COR-L47 (cell line): ENCODE measurements at places on chromosomes 5 and 9.

DNA sequence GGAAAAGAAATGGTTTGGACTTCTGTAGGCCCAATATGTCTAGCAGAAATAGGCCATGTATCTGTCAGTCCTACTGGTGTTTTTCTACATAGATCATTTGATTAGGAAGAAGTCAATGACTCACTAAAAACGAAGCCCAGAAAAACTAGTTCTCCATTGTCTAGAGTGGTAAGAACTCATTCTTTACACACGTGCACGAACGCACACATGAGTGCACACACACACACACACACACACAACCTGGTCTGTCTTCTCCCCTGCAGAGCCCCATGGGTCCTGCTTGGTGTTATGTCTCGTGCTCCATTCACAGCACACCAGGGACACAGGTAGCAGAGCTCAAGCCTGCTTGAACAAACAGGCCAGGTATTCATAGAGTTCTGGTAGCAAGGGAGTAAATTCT, 14.9 kb upstream of the FCN1 start:
- no peak for DNase-seq

DNA sequence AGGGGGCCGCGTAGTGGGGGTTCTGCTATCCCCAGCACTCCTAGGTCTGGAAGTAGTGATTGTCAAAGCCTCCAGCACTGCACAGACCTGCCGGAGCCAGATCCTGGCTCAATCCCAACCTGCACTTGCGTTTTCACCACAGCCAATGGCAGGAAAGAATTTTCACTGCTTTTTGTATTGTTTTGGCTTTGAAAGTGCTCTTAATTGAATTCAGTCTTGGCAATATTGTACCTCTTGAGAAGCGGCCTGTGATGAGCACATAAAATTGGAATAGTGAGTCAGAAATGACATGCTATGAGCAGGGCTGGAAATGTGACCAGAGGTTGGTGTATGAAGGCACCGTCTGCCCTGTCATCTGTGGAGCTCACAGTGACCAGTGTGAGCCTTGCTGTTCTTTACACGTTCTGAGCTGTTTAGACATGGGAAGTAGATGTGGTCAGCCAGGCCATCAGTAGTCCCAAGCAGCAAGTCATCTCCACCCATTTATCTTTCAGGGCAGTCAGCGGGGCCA, 41.5 kb downstream of the SECISBP2 start:
- no peak for DNase-seq

- DNase-seq = no peak
Observed at GRCh38 chr5:3036041-3036788, 284.7 kb upstream of the IRX2 start.

DNA sequence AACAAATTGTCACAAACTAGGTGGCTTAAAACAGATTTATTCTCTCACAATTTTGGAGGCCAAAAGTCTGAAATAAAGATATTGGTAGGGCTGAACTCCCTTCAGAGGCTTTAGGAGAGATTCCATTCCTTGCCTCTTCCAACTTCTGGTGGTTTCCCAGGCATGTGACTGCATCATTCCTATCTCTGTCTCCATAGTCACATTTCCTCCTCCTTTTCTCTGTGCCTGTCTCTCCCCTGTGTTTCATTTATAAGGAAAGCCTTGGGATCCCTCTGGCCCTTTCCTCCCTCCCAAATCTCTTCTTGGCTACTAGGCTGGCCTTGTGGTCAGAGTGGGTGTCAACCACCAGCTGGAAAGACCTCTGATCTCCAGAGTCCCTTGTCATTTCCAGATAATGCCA, 78.2 kb downstream of the SNX18 start:
- DNase-seq = no peak

GRCh38 chr9:134302130-134302817, 24.0 kb upstream of the RXRA start:
- no peak for DNase-seq

- DNase-seq = no peak
Observed at GRCh38 chr5:63928451-63928850, 33.8 kb downstream of the HTR1A start.

- DNase-seq = peak; percentile 22
Observed at GRCh38 chr9:92948038-92948534, 763 bp downstream of the FGD3 start.

DNA sequence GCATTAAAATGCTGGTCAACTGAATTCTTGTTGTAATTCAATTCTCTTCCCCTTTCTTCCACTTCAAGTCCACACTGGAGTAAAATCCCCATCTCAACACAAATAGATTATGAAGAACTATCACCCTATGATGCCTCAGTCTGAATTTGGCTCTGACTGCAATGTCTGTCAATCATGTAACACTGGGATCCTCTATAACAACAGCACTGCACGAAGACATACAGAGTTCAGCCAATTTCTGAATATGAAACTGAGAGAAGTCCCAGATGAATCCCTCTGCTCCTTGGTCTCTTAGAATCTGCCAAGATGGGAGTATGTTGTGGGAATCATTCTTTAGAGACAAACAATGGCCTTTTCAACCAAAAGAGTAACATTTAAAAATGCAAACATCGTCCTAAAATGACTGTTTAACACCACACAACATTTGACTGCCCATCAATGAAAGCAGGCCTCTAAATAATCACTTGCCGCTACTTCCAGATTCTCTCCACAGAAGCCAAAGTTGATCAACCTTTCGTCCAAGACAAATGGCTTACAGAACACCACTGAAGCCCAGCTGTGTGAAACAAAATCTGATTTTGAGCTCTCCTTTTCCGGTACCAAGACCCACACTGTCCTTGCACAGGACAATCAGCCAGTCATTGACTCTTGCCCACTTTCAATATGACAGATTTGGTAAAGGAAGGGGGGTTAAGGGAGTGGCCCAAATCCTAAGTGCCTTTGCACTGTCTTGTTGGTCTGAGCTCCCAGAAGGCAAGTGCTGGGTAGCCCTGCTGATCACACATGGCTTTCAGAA, 258.0 kb downstream of the EBF1 start:
- no peak for DNase-seq

- DNase-seq = no peak
Observed at GRCh38 chr5:31794009-31794408, 155.1 kb downstream of the PDZD2 start.

DNA sequence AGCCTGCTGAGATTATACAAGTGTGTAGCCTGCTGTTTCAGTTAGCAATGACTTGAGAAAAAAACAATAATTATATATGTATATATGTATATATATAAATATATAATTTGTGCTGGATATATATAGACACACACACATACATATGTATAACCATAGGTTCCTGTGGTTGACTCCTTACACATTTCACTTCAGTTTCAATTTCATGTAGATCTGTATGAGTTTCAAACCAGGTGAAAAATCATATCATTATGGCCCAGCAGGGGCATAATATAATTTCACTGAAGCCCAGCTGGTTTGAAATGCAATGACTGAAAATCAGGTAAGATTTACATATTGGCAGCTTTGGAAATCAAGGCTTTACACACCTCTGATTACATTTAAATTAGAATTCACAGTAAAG, 690.4 kb upstream of the CDH18 start:
- DNase-seq = no peak

GRCh38 chr9:137231372-137232039, 805 bp downstream of the SLC34A3 start:
- DNase-seq = no peak

DNA sequence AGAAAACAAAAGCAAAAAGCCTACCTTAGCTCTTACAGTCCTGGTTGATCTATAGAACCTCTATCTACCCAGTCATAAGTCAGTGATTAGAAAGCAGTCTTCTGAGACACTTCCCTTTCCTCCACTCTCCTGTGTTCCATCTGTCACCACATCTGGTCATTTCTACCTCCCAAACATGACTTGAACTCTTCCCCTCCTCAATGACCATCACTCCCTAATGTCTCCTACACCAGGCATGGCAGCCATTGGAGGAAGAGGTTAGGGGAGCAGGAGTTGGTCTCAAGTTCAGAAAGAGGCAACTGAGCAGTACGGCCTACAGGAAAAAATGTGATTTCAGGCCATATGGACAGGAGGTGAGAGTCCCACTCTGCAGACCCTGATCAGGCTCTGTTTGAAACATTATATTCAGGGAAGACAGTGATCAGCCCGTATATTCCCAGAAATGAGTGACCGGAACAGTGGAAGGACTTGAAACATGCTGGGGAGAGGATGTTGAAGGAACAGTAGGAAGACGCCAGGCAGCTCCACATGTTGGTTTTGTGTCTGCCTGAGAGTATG, 12.0 kb downstream of the ABLIM3 start:
- no peak for DNase-seq

DNA sequence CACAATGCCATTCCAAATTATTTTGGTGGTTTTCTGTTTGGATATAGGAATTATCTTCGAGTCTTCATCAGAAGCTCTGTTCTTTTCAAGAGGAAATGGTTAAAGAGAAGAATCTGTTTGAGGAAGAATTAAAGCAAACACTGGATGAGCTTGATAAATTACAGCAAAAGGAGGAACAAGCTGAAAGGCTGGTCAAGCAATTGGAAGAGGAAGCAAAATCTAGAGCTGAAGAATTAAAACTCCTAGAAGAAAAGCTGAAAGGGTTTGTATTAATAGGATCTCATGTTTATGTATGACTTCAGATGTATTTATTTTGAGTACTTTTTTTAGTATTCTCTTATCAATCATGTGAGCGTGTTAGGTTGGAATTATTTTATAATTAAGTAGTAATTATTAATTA, 15.0 kb downstream of the HMMR start:
- no peak for DNase-seq

GRCh38 chr5:17365811-17366138, 132.3 kb upstream of the TAF11L2 start:
- peak; percentile 27 for DNase-seq

DNA sequence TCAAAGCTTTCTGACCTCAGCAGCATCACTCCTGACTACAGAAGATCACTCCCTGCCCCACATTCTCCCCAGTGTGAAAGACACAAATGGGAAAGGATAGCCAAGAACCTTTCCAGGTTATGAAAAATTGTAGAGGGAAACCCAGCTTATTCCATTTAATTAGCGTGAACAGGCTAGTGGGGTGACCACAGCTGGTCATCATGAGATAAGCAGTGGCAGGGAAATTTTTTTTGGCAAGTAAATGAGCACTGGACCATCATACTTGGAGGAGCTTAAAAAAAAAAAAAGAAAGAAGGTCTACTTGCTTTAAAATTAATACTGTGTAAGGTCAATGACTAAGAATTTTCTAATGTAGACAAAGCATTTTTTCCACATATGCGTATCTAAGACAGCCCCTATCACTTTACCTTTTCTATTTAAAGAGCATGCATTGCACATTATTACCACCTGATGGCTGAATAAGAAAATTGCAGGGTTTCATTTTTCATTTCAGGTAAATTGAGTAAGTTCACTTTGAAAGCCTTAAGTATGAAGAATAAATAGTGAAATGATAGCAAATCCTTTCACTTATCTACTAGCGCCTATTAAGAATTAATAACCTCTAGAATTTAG, 123.6 kb downstream of the ELAVL2 start:
- no peak for DNase-seq

- no peak for DNase-seq
Observed at GRCh38 chr9:11064909-11065308, 452.1 kb upstream of the PTPRD start.

GRCh38 chr5:125316391-125316790, 570.0 kb upstream of the ZNF608 start:
- no peak for DNase-seq

DNA sequence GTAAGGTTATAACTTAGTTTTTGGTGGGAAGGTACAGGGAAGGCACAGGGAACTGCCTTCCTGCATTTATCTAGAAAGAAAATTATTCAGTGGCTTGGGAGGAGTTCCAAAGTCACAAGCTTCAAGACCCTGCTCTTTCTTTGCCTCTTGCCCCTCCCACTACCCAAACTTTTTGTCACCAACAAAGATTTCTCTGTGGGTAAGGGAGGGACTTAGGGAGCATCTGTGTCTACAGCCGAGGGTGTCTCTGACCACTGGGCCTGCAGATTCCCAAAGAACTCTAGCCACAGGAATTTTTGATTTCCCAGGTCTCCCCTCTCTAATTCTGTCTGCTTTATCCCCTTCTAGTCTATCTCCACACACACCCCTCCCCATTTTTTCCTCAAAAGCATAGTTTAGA, 2.1 kb downstream of the ECSCR start:
- no peak for DNase-seq

DNA sequence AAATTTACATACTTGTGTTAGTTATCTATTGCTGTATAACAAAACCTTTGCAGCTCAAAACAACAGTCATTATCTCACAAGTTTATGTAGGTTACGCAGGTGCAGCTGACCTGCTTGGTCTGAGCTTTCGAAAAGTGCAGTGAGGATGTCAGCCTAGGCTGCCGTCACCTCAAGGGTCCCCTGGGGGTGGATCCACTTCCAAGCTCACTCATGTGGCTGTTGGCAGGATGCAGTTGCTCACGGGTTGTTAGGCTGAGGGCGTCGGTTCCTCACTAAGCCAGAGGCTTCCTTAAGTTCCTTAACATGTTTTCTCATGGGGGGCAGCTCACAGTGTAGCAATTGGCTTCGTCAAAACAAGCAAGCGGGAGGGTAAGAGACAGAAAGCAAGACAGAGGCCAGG, 139.8 kb downstream of the DOCK8 start:
- DNase-seq = no peak

- DNase-seq = no peak
Observed at GRCh38 chr9:94289691-94290090, 30.6 kb downstream of the ZNF169 start.
